Mesenteric fat pad (tissue), 1 donor: ENCODE measurements at places on chromosomes 7 and 10. TPM values are rescaled to one million over a fixed set of nuclear protein-coding genes. Genes with fewer than 3 reads are reported as not detected.
A peak's percentile ranks its signal among the peaks of the same experiment; 100 is the strongest.

Gene RASSF4
- total RNA-seq: 122 TPM

DNA sequence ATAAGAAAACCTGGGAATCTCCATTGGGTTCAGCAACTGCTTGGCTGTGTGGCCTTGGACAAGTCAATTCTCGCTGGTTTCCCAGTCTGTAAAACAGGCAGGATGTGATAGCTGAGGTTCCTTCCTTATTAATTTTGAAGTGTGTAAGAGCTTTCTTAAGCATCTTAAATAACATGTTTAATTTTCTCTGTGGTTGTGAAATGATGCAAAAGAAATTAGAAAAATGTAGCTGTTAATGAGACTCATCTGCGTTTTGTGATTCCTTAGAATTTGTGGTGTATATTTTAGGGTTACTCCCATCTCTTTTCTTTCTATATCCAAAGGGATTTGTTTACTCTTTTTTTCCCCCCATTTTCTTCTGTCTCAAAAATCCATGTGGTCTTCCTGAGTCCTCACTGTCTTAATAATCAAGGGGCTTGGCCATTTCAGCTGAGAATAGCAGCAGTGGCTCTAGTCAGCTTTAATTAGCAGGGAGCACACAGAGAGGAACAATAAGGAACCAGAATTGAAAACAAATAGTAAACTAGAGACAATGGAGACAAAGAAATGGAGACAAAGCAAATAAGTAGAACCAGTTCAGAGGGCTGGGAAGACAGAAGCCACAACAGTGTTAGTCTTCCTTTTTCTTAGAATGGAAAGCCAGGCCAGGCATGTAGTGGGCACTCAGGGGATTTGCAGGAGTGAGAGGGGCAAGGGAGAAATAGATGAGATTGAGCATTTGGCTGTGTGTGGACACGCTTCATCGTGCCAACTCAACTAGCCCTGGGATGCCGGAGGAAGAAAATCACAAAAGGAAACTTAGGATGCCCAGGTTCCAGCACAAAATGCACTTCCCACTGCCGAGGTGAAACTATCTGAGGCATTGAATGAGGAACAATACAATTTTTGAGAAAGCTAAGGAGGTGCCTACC is 93.9 kb downstream of the CHN2 start:
- DNase-seq: no peak

Gene PIP4K2A
- total RNA-seq: 49.6 TPM

GRCh38 chr10:130233426-130233825 is 97.2 kb downstream of the GLRX3 start:
- peak; percentile 43 for DNase-seq

DNA sequence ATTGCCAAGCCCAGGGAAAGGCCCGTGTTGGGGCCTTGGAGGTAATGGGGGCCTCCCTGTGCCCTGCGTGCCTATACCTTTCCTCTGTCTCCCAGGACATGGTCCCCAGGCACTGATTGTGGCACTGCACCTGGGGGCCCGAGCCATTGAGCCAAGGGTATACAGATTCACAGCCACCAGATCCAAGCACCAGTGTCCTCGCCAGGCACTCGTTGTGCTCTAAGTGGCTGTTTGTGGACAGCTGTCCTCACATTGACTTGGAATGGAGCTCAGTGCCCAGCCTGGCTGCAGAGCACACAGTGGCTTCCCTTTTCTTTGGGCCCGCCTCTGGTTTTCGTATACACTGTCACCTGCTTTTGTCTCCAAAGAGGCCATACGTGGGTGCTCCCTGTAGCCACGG is 72.0 kb upstream of the BTBD16 start:
- no peak for DNase-seq

GRCh38 chr10:15793664-15794063 is 66.6 kb downstream of the MINDY3 start:
- no peak for DNase-seq

GRCh38 chr10:132900211-132900756 is 42.1 kb downstream of the CFAP46 start:
- no peak for DNase-seq

DNA sequence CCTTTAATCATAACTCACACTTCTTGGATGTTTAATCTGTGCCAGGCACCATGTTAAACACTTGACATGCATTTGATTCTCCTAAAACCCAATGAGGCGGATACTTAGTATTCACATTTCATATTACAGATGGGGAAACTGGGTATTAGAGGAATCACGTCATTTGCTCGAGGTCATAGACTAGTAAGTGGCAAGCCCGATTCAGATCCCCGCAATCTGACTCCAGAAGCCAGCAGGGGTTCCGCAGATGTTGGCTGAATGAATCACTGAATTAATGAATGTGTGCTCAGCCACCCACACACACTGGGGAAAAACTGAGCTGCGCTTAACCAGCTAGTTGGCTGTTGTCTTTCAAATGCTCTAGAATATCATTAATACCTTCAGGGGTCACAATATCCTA is 22.5 kb upstream of the ENO4 start:
- DNase-seq: no peak

DNA sequence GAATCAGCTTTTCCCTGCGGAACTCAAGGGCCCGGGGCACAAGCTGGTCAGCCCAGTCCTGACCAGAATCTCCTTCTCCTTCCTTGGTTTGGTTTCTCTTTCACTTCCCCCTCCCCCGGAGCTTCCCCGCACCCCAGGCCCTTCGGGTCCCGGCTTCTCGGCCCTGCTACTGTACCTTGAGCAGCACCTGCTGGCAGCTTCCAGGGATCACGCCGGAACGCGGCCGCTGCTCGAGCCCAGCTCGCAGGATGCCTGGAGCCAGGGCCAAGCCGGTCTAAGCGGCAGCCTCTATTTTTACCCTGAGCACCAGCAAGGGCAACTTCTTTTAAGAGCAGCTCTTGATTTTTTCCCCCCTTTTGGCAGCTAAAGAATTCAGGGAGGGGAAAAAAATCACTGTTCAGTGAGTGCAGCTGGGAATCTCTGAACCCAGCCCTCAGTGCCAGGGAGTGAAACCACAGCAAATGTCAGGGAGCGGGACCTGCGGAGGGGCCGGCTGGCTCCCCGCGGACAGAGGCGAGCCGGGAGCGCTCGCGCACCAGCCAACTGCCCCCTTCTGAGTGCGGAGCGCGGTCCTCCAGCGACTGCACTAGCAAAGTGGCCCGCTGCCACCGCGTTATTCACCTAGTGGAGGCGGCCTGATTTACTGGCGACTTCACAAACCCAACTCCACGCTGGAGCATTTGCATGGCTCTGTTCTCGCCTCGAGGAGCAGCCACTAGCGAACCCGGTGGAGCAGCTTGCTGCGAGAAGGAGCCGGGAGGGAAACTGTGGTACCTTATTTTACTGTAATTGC is 2.4 kb upstream of the INHBA start:
- peak; percentile 93 for DNase-seq

GRCh38 chr7:66928388-66928787 is 7.4 kb downstream of the TMEM248 start:
- DNase-seq: no peak

DNA sequence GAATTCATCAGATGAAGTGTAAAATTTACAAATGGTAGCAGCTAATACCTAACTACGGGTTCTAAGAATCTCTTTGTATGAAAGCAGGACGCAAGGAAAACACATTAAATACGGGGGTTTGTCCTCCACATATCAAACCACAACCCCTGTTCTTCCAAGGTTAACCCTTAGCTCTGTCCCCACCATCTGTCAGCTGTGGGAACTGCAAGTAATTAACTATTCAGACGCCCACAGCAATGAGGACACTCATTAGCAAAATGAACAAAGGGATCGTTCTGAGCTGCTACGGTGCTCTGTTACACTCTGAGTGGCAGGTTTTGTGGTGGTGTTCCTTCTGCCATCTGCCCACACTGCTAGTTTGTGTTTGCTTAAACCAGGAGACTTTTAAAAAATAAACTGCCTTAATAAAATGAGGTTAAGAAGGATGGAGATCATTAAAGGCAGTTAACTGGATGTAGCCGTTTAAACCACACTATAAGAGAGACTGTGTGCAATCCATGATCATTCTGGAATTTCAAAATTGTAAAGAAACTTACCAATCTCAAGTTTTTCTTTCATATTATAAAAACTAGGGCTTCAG is 51.4 kb downstream of the C10orf67 start:
- no peak for DNase-seq

GRCh38 chr10:59706851-59707797 is 2.5 kb downstream of the SLC16A9 start:
- no peak for DNase-seq

GRCh38 chr10:29982997-29983648 is 76.3 kb downstream of the JCAD start:
- no peak for DNase-seq

DNA sequence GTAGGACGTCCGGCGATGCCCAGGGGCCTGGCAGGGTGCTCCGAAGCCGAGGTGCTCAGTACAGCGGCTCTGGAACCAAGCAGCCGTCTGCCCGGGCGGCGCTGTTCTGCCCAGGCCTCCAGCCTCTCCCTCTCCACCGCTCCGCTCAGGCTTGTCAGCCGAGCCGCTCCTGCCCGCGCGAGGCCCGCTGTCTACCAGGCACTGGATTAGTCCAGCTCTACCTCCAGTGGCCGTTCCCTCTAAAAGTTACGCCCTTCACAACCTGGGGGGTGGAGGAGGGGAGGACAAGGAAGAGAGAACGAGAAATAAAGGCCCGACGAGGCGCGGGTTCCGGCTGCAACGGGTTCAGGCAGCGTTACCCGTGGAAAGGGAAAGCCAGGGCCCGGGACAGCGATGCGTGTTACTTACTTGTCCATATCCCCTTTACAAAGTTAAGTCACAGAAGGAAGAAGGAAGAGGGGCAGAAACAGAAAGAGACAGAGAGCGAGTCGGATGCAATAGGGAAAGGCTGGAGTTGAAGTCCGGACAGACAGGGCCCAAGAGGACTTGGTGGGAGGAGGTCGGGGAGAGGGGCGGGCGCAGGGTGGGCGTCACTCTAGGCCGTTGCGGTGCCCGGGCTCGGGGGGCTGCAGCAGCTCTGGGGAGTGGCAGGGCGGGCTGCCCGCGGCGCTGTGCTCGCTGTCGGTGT is 2.8 kb downstream of the SP8 start:
- no peak for DNase-seq

GRCh38 chr7:70506434-70506833 is 625.5 kb upstream of the GALNT17 start:
- no peak for DNase-seq

DNA sequence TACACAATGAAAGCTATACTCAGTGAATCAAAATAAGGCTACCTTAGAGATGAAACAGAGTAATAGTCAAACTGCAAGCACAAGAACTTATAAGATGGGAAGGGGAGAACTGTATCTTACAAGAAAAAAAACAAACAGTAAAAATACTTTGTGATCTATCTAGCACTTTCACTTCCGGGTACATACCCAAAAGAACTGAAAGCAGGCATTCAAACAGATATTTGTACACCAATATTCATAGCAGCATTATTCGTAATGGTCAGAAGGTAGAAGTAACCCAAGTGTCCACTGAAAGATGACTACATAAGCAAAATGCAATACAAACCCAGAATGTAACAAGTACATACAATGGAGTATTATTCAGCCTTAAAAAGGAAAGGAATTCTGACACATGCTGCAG is 18.0 kb downstream of the FAM204A start:
- DNase-seq: no peak

GRCh38 chr10:45058580-45058979 is 57.9 kb downstream of the ZNF22 start:
- no peak for DNase-seq

DNA sequence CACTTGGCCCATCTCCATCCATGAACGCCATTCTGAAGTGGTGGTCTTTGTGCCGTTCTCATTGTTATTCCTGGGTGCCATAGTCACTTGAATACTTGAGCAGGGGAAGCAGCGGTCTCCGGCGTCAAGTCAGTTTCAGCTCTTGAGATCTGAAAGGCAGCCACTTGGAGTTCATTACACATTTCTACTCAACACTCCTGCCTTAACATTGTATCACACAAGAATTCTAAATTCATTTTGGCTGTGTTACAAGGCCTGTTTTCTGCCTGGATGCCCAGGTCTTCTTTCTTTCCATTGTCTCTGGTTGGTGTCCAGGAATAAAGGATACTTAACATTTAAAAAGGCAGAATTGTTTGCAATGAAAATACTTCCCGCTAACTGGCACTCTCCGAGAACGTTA is 69.0 kb upstream of the RAB11FIP2 start:
- no peak for DNase-seq

Gene HOXA1
- 1.3 TPM for total RNA-seq

- no peak for DNase-seq
Observed at GRCh38 chr7:99139036-99139435, 4.9 kb downstream of the SMURF1 start.

DNA sequence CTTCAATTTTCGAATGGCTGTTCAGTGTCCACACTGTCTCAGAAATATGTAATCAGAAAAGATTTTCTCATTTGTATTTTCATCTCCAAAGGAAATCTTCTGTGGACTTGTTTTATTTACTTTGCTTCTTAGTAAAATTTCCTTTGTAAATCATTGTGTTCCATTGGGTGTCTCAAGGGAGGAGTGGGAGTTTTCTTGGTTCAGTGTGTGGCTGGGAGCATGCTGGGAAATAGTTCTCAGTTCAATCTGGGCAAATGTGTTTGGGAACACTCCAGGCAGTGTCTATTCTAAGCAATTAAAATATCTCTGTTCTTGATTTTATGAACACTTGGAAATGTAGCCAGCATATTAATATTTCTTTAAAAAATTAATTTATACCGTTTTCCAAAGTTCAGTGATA is 1019.8 kb downstream of the CNTNAP2 start:
- DNase-seq: no peak

GRCh38 chr10:79359816-79360498 is 12.7 kb downstream of the PPIF start:
- DNase-seq: no peak

GRCh38 chr7:42902331-42902730 is 9.5 kb downstream of the C7orf25 start:
- DNase-seq: no peak

Gene SDHAF3
- 11.8 TPM for total RNA-seq

- DNase-seq: no peak
Observed at GRCh38 chr7:138436388-138436787, 23.7 kb upstream of the TRIM24 start.
